NCI-H524 treated with DMSO at 0.1 percent for 48 hours (cell line): ENCODE measurements at places on chromosomes 4 and X.

DNA sequence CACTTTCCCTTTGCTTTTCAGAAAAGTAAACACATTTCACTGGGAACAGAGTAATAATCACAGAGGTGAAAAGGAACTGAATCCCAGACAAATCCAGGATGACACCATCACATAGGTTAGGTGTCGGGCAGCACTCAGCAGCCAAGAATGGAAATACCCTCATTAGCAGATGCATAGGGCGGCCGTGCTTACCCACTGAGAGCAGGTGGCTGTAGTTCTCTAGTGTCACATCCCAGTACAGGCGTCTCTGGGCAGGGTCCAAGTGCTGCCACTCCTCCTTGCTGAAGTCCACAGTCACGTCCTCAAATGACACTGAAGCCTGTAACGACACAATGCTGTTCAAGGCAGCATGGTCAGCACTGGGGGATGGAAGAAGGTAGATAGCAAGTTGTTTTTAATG is 26.9 kb downstream of the ZNF41 start:
- no peak for DNase-seq

GRCh38 chr4:85818700-85819099 is 343.8 kb downstream of the ARHGAP24 start:
- no peak for DNase-seq

GRCh38 chr4:10810411-10810810 is 125.8 kb upstream of the CLNK start:
- DNase-seq, result no peak

- DNase-seq, result no peak
These were observed 1627.5 kb upstream of the TENM3 start for GRCh38 chr4:180615746-180616145.

- DNase-seq, result peak; percentile 3
These were observed 2.8 kb downstream of the SFRP2 start for GRCh38 chr4:153785910-153786721.

GRCh38 chr4:76697129-76697803 is 200.7 kb downstream of the SOWAHB start:
- DNase-seq, result no peak

GRCh38 chrX:13805241-13805640 is 11.7 kb downstream of the GPM6B start:
- DNase-seq, result no peak

DNA sequence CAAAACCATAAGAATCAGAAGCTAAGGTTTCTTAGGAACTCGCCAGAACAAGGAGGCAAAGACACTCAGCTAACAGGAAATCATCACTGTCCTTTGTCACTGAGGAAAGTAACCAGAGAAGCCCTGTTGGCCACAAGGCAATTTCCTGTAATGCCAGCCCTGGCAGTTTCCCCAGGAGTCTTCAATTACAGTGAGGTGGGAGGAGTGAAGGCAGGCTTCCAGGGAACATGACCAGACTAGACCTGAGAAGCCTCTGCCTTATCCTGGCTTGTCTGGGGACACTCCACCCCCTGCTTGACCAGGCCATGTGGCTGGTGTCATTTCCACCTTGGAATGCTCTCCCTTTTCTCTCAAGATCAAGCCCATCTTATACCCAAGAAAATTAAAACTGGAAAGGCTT is 125.3 kb downstream of the COL4A6 start:
- DNase-seq, result no peak

- no peak for DNase-seq
These were observed 1.7 kb downstream of the KCNIP4 start for GRCh38 chr4:21946858-21947257.

GRCh38 chr4:154124539-154125255 is 335.8 kb upstream of the SFRP2 start:
- DNase-seq, result no peak

GRCh38 chr4:128582427-128582870 is 227.1 kb upstream of the JADE1 start:
- no peak for DNase-seq

DNA sequence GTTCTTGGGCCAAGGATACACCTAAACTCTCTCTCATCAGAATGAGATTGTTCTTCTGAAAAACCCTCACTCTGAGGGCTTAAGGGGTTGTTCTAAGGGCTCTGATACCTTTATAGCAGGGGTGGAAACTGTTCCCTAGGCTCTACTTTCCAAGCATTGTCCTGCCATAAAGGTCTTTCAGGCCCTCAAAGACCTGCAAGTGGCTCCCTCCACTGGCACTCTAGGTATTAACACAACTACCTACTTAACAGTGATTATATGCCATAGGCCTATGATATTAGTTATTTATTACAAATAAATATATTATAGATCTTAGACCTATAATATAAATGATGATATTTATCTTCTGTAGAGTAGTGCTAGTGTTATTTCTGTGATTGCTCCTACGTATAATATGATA is 473.7 kb upstream of the RPS6KA3 start:
- DNase-seq, result no peak

- DNase-seq, result no peak
These were observed 437.6 kb downstream of the IL1RAPL1 start for GRCh38 chrX:29024871-29025270.

DNA sequence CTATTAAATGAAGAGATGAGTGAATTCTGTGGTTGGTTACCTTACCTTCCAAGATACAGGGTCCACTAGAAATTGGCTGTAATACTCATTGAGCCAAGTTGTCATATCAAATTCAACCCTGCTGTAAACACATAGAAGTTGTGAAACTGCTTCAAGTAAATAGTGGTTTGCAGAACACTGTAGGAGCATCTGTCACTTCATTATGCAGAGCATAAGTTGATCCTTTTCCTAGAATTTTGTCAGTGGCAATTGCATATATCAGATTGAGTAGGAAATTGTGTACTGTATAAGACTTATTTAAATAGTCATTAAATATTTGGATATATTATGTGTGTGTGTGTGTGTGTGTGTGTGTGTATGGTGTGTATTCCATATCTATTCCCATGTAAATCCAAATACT is 8.8 kb upstream of the XK start:
- DNase-seq, result no peak

DNA sequence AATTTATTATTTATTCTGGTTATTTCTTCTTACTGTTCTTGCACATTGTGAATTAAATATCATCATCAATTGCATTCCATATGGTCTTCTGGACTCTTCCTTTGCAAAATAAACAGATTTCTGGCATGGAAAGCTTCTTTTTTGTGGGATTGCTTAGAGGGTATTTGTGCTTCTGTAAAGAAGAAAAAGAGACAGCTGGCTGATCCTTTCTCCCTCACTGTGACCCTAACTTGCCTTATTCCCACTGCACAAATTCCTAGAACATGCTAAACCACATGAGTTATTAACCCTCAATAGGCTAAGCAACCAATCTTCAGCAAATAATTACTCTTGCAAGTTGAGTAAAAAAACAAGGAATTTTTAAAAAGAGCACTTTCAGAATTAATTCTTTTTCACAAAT is 23.8 kb upstream of the LRCH2 start:
- no peak for DNase-seq

DNA sequence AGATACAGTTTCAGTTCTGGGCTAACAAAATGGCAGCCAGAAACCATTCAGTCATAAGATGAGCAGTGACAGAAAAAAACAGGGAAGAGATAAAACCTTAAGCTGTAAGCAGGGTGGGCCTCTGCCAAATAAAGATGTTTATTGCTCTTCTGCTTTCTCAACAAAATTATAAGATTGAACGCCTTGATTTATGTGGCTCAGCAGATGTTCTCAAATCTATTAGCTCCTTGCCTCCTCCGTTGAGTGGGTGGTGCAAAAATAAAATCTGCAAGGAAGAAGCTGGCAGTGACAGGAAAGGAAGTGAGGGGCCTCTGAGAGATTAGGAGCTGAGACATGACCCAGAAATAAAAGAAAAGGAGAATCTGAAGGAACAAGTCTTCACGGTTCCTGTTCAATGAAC is 206.6 kb downstream of the PTTG2 start:
- DNase-seq, result no peak

DNA sequence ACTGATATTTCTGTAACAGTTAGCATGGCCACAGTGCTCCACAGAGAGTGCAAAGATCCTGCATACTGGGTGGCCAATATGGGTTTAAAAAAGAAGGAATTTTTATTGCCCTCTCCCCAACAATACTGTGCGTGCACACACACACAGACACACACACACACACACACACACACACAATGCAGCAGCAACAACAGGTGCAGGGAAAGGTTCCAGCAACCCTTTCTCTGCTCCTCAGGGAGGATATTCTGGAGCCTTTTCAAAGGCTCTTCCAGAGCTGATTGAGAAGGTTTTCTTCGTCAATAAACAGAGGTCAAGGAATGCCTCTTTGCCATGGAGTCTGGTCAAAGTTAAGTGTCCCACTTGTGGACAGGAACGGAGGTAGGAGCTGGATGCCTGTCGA is 84.8 kb upstream of the ZFP42 start:
- DNase-seq, result no peak

DNA sequence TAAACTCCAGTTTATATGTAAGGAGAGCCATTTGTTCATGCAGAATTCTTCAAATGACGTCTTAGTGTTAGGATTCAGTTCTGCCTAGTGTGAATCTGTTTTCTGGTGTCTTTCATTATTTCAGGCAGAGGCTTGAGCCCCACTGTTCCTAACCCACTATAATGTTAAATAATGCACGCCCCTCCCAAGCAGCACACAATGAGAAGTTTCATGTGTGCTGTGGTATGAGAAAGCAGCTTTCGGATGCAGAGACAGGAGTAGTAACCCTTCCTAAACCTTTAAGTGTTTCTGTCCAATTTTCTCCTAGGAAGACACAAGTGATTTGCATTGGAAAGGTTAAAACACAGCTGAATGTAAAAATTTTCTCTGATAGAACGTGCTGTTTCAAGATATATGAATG is 54.5 kb downstream of the TRIM2 start:
- DNase-seq, result no peak

GRCh38 chr4:45317276-45317675 is 590.9 kb upstream of the GNPDA2 start:
- DNase-seq, result no peak

GRCh38 chrX:44915361-44915868 is 42.4 kb downstream of the KDM6A start:
- DNase-seq, result no peak

GRCh38 chrX:40473460-40474204 is 107.1 kb upstream of the ATP6AP2 start:
- DNase-seq, result no peak

- no peak for DNase-seq
These were observed 182.5 kb downstream of the RASL11B start for GRCh38 chr4:53044651-53044960.

- DNase-seq, result no peak
These were observed 180.2 kb upstream of the AADAT start for GRCh38 chr4:170269950-170270349.

DNA sequence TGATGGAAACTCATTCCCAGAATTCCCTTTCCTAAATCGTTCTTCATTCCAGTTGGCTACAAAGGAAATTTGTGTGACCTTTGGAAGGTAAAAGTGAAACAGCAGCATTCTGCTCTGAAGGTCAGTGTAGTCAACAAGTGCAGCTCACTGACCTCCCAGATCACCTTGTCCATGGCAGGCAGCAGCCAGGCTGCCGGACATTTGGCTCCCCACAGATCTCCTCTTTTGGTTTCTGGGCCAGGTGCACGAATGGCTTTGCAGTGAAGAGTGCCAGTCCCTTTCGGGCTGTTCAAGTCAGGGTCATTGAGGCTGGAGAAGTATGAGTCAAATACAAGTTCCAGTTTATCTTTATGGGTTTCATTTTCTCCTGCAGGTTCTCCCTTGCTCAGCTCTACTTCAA is 14.3 kb downstream of the GPRIN3 start:
- DNase-seq, result no peak

GRCh38 chr4:177285953-177286352 is 23.7 kb upstream of the NEIL3 start:
- no peak for DNase-seq

GRCh38 chrX:151396042-151396824 is 773 bp upstream of the VMA21 start:
- DNase-seq, result peak; percentile 40

- DNase-seq, result no peak
These were observed 8.0 kb downstream of the HERC3 start for GRCh38 chr4:88600176-88600838.

- no peak for DNase-seq
These were observed 3.6 kb upstream of the KLHL2 start for GRCh38 chr4:165203541-165204461.
